Body of pancreas (tissue), 4 donors: ENCODE measurements at places on chromosomes 1 and 21.

- no peak overlapping the region for H3K4me3 ChIP-seq
- no peak for DNase-seq
- H3K27me3 ChIP-seq, result no peaks in the 10 kb centered on the region
- H3K4me1 ChIP-seq, result no peaks in the 10 kb centered on the region
- no peak overlapping the region for H3K27ac ChIP-seq
These were observed 42.4 kb downstream of the PLPPR4 start for GRCh38 chr1:99306644-99307043.

GRCh38 chr1:25825605-25826004 lies 5.9 kb downstream of the MTFR1L start:
- H3K36me3 ChIP-seq, result no peaks in the 10 kb centered on the region
- H3K27me3 ChIP-seq, result no peaks in the 10 kb centered on the region

- no peaks in the 10 kb centered on the region for H3K36me3 ChIP-seq
- DNase-seq, result peak; percentile 52
- H3K27me3 ChIP-seq, result no peaks in the 10 kb centered on the region
- no peak overlapping the region for H3K27ac ChIP-seq
These were observed 350.9 kb downstream of the S1PR1 start for GRCh38 chr1:101587741-101588140.

DNA sequence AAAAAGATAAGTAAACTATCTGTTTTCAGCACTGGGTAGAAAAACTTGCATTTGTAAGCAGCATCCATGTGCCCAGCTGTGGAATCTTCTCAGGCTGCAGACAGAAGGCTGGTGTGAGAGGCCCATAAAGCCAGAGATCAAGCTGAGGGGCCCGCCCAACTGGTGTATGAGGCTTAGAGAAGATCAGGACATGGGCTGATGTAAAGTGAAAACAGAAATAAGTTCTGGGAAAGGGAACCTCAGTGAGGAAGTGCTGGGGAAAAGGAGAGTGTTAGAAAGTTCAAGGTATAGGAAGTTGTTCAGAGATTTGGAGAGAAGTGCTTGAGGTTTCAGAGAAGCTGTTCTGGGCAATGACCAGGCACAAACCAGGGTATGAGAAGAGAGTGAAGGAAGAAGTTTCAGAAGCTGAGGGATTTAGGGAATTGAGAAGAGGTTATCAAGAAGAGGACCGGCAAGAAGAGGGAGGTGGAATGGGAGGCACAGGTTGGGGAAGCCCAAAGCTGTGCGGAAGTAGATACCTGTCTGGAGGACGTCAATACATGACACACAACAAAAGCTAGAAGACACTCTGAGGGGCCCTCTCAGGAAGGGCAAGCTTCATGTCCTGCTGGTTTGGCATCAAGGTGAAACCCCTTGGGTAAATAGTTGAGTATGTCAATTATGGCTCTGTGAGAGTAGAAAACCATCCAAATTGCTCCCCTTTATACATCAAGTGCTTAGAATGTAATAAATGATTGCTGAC lies 2.7 kb upstream of the CD5L start:
- no peak overlapping the region for H3K27ac ChIP-seq
- no peaks in the 10 kb centered on the region for H3K27me3 ChIP-seq
- H3K36me3 ChIP-seq, result no peaks in the 10 kb centered on the region
- DNase-seq, result peak; percentile 9
- no peaks in the 10 kb centered on the region for H3K4me1 ChIP-seq
- no peak overlapping the region for H3K4me3 ChIP-seq

DNA sequence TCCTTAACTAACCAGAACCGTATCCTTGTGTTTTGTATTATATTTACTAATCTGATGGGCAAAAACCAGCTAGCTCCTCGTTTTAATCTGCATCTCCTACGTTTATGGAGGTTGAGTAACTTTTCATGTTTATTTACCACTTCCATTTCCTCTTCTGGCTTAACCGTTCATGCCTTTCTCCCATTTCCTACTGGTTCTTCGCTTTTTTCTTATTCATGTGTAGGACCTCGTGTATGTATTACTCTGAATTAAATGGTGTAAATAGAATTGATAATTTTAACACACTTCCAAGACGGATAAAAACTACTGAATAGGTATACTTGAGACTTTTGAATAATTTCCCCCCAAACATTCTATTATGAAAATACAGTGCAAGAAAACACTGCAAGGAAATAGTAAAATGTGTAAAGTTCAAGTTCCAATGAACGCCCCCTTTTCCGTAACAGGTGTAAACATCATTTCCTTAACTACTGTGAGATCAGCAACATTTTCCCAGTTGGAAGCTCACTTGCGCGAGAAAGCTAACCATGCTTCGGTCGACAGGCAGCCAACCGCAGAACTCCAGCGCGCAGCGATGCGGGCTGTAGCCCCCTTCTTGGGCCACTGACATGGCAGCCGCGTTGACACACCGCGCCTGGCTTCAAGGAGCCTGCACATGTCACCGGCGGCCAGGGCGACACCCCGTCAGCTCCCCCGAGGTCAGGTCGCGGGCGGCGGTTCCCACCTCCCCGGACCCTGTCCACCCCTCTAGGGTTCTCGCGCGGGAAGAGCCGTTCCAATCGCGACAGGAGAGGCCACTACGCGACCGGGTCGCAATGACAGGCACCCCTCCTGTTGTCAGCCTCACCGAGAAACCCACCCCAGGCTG lies 816 bp downstream of the EDEM3 start:
- DNase-seq, result peak; percentile 59
- H3K36me3 ChIP-seq, result no peaks in the 10 kb centered on the region
- H3K27me3 ChIP-seq, result no peaks in the 10 kb centered on the region
- peaks cover 57% of the 10 kb centered on the region for H3K4me1 ChIP-seq
- H3K27ac ChIP-seq, result peak overlapping the region; percentile 82
- peak overlapping the region; percentile 75 for H3K4me3 ChIP-seq

DNA sequence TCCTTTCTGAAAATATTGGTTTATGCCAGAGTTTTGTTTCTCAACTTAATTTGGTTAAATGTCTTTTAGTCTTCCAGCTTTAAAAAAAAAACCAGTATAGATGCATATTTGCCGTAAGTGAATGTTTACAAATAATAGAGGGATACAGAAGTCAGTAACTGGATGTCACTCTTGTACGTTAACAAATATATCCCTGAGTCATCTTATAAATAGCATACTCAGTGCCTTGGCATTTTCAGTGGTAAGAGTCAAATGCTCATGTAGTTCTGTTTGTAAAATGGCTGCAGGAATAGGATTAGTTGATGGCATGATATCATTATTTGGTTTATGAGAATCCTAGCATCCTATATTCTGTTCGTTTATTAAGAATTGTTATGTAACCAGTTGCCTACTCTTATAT lies 55.4 kb downstream of the SPEN start:
- H3K27me3 ChIP-seq, result no peaks in the 10 kb centered on the region
- no peak overlapping the region for H3K27ac ChIP-seq
- H3K4me3 ChIP-seq, result no peak overlapping the region
- H3K36me3 ChIP-seq, result no peaks in the 10 kb centered on the region
- peaks cover 21% of the 10 kb centered on the region for H3K4me1 ChIP-seq

- H3K27ac ChIP-seq, result no peak overlapping the region
- H3K4me3 ChIP-seq, result no peak overlapping the region
- no peaks in the 10 kb centered on the region for H3K4me1 ChIP-seq
- H3K36me3 ChIP-seq, result no peaks in the 10 kb centered on the region
- DNase-seq, result no peak
- no peaks in the 10 kb centered on the region for H3K27me3 ChIP-seq
These were observed 18.4 kb downstream of the CTXND2 start for GRCh38 chr1:150905301-150905700.

DNA sequence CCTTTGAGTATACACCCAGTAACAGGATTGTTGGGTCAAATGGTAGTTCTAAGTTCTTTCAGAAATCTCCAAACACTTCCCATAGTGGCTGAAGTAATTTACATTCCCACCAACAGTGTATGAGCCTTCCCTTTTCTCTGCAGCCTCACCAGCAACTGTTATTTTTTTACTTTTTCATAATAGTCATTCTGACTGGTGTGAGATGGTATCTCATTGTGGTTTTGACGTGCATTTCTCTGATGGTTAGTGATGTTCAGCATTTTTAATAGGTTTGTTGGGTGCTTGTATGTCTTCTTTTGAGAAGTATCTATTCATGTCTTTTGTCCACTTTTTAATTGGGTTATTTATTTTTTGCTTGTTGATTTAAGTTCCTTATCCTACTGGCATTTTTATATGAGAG lies 26.4 kb upstream of the LAMC1 start:
- H3K4me1 ChIP-seq, result peaks cover 3% of the 10 kb centered on the region
- no peak overlapping the region for H3K4me3 ChIP-seq
- DNase-seq, result no peak
- no peak overlapping the region for H3K27ac ChIP-seq
- no peaks in the 10 kb centered on the region for H3K27me3 ChIP-seq
- no peaks in the 10 kb centered on the region for H3K36me3 ChIP-seq

DNA sequence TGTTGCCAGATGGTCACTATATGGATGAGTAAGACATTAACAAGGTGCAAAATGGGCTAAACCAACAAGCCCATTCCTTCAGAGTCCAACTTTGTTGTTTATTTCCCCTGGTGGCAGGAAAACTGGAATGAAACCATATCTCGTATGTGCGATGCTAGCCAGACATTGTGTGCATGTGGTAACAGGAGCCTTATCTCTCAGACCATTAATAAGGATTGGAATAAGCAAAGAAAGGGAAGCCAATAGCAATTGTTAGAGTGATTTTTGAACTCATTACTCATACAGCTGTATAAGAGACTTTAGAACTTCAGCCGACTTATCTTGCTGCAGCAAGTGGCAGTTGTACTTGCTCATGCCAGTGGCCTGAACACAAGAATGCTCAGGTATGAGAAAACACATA lies 30.0 kb upstream of the HMCN1 start:
- no peaks in the 10 kb centered on the region for H3K27me3 ChIP-seq
- no peak for DNase-seq
- H3K36me3 ChIP-seq, result no peaks in the 10 kb centered on the region
